RCC 7860 (cell line): ENCODE measurements at places on chromosomes 2 and 18.

DNA sequence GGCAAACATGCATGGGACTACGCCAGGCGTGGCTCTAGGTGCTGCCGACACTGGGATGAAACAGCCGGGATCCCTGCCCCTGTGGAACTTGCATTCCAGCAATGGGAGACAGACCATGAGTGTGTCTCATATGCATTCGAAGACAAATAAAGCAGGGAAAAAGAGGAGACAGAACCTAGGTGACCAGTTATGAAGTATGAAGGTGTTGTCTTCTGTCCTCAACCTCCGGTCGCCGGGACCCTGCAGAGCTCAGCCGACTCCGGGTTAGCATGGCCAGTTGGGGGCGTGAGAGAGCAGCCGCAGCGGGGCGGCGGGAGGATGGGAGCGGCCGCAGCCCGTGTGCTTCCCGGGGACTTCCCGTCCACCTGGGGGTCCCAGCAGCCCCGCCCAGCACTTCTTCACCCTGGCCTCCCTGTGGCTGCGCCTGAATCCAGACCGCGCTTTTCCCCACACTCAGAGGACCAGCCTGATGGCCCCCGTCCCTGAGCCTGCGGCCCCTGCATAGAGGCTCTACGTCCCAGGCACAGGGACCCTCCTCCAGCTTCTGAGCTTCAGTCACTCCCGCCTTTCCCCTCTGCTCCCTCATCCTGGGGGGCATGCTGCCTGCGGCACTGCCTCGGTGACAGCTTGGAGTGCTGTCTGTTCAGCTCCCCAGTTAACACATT is 11.4 kb downstream of the ID2 start:
- no peak for DNase-seq

DNA sequence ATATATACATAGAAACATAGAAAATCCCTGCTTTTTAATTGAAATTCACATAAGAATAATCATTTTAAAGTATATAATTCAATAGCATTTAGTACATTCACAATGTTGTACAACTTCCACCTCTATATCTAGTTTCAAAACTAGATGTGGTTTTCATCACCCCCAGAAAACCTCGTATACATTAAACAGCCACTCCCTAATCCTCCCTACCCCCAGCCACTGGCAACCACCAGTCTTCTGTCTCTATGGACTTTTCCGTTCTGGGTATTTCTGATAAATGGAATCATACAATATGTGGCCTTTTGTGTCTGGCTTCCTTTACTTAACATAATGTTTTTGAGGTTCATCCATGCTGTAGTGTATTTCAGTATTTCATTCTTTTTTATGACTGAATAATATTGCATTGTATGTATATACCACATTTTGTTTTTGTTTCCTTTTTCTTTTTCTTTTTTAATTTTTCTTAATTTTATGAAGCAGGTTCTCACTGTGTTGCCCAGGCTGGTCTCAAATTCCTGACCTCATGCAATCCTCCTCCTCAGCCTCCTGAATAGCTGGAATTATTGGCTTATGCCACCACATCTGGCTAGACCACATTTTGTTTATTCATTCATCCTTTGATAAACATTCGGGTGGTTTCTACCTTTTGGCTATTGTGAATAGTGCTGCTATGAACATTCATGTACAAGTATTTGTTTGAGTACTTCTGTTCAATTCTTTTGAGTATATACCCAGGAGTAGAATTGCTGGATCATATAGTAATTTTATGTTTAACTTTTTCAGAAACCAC is 50.6 kb upstream of the RNF152 start:
- DNase-seq, result no peak

GRCh38 chr2:97068074-97068473 is 26.6 kb downstream of the FAHD2B start:
- DNase-seq, result no peak

DNA sequence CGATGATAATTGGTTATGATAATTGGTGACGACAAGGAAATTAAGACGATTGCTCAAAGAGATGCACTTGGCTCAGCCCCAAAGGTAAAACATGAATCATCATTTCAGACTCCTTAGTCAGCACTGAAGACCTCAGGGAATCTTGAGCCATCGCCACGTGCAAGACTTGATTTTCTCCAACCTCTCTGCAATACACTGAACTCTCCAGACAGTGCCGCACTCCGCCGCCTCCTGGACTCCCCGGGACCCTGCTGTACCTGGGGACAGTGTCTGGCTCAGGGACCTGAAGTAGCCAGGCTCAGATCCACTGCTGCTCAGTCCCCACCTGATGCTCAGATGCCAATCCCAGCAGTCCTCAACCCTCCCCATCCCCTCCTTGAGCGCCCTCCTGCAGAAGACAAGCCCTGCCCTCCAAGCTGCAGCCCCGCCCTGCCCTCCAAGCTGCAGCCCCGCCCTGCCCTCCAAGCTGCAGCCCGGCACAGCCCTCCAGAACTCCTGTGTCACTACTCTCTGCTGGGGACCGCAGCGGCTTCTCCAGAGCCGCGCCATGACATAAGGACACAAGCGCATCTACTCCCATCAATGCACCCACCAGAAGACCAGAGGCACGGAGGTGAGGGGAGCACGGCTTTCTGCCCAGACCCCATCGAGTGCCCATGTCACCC is 1.1 kb downstream of the TMEM18 start:
- peak; percentile 83 for DNase-seq

DNA sequence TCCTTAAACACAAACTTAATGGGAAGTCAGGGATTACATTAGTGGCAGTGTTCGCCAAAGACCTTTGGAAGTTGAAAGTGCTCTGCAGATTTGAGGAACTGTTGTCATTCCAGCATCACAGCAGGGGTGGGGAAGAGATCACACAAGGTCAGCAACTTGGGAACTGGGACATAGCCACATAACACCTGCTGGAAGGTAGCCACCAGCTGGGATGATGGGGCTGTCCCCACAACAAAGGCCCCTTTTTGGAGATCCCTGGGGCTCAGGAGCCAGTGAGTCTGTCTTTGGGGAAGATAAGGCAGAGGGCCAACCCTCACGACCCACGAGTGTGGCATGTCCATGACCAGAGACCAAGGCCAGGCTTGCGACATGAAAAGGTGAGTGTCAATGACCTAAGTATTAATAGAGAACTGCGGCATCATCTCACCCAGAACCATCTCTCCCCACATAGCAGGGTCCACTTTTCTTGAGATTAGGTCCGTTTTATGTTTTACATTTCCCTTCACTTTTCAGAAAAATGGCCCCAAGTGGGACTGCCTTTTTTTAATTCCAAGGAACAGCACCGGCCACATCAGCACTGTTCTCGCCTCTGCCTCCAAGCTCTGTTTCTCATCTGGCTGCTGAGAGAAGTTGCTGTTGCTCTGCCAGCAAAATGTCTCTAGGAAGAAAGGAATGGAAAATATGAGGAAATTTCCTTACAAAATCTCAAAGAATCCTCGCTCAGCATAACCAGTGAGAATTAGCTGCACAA is 106.9 kb downstream of the GFPT1 start:
- DNase-seq, result no peak

DNA sequence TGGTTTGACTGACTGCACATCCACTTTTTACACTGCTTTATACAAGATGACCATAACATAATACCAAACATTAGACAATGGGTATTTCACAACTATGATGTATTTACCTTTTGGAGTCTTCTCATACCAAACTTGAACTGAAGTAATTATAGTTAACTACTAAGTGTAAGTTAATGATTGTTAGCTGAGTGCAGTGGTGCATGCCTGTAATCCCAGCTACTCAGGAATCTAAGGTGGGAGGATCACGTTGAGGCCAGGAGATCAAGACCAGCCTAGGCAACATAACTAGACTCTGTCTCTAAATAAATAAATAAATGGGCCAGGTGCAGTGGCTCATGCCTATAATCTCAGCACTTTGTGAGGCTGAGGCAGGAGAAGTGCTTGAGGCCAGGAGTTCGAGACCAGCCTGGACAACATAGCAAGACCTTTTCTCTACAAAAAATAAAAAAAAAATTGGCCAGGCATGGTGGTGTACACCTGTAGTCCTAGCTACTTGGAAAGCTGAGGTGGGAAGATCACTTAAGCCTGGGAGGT is 44.9 kb upstream of the ORC2 start:
- DNase-seq, result peak; percentile 70

GRCh38 chr2:118943286-118943685 is 1.3 kb downstream of the MARCO start:
- no peak for DNase-seq

- DNase-seq, result no peak
Measured at GRCh38 chr18:56637176-56637575, 1.2 kb downstream of the TXNL1 start.

GRCh38 chr2:108414256-108414876 is 34.6 kb upstream of the GCC2 start:
- DNase-seq, result no peak

- DNase-seq, result no peak
Measured at GRCh38 chr2:15303874-15304273, 257.3 kb downstream of the NBAS start.

GRCh38 chr18:62080172-62080900 is 106.5 kb downstream of the PIGN start:
- DNase-seq, result no peak
